Globus pallidus (tissue), 1 donor: ENCODE measurements at places on chromosomes 3 and 15.

GRCh38 chr15:63457379-63457778 lies 47.0 kb upstream of the USP3 start:
- no peak for DNase-seq

DNA sequence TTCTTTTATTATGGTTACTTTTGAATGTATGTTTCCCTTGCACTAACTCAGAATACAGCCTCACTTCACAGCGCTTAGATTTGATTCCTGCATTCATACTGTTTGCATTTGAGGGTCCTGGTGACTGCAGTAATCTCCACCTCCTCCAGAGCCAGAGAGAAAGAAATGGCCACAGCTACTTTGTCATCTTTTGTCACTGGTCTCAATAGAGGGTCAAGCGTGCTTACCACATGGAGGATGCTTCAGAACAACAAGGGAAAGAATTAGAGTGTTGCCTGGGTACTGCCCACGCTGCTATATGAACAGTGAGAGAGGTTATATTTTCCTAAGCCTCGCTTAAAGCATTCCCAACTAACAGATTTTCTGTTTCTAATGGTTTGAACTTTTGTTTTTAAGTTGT lies 190.1 kb downstream of the TP63 start:
- no peak for DNase-seq

- DNase-seq: no peak
Observed at GRCh38 chr3:123629747-123630047, 44.8 kb upstream of the HACD2 start.

DNA sequence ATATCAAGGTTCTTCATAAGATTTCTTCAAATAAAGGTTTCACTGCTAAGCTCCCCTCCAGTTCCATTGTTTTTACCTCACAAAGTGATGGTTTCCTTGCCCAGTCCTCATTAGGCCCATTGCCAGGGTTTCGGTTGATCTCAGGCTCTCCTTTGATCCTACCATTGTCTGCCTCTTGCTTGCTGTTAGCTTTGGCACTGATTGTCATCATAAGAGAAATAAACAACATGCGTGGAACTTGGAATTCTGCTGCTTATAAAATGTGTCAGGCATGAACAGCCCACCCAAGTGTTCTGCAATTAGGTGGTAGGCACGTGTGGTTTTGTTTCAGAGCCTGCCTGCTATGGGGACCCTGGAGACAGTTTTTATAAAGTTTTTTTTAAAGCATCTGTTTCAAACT lies 107.6 kb upstream of the BFSP2 start:
- DNase-seq: no peak

- no peak for DNase-seq
Observed at GRCh38 chr3:88220126-88220525, 70.4 kb downstream of the C3orf38 start.

DNA sequence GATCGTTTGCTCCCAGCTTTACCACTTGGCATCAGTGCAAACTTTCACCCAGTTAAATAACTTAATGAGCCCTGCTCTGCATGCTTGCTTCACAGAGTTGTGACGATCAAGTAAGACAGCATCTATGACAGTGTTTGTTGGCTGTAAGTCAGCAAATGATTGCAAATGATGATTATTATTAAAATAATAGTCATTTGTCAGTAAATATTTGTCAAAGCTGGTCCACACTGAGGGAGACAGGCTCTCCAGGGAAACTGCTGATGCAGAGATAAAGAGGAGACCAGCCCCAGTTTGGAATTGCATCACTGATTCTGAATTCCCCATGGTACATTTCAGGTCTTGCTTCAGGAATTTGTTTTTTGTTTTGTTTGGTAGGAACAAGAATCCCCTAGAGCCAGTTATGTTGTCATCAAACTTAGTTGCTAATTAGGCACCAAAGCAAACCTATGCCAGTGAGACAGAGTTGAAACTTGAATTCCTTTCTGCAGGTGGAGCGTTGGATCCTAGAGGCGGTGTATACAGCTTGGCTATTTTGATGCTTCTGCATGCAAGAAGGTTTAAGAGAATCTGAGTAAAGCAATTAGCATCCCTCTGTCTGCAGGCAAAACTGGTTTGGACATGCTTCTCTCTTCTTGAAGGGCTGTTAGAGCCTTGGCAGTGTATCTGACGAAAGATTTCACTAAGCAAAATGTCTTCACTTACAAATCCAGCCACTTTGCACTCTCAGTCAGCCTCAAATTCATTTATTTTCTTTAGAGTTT lies 338.6 kb upstream of the TPRG1 start:
- no peak for DNase-seq

DNA sequence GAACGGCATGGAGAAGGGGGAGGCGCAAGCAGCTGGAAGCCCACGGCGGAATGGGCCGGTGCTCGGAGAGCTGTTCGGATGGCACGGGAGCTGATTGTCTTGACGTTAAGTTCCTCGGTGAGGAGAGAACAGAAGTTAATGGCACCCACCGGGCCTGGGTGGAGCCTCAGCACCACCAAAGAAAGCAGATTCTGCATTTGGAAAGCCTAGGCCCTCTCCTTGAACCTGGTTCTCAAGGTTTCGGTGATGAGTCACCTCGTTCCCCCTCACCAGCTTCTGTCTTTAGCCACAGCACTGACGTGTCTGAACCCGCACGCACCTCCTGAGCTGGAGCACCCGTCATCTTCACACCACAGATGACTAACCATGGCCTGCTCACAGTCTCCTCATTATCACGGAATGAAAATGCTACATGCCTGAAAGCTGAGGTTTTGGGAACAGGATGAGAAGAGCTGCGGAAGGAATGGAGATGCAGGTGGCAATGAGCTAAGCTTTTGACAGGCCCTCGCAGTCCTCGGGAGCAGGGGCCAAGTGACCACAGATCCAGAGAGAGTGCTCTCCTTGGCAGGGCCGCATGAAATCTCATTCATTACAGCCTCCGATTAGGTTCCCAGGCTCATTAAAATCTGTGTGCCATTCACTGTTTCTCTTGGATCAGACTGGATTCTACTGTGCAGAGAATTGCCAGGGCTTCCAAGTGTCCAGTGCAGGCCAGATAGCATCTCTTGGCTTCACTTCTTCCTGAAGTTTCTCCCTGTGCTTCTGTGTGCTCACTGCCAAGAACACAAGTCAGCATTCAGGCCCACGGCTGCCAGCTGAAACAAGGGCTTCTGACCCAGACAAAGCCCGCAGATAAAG lies 96.3 kb upstream of the DLG1 start:
- DNase-seq: peak; percentile 43

- DNase-seq: no peak
Observed at GRCh38 chr3:161266731-161267150, 45.6 kb downstream of the NMD3 start.

DNA sequence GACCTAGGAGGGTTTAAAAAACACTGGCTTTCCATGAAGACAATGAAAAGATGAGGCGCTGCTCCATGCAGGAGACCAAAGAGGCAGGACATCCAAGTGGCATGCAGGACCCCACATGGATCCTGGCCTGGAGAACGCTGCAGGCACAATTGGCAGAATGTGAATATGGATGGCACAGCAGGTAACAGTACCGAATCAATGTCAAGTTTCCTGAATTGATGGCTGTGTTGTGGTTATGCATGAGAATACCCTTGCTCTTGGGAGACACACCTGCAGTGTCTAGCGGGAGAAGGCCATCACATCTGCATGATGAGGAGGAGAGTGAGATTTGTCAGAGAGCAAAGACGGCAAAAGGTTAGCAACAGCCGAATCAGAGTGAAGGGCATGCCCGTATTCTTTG lies 74.3 kb upstream of the SEC13 start:
- DNase-seq: no peak

- no peak for DNase-seq
Observed at GRCh38 chr3:6089780-6090179, 771.1 kb upstream of the GRM7 start.

DNA sequence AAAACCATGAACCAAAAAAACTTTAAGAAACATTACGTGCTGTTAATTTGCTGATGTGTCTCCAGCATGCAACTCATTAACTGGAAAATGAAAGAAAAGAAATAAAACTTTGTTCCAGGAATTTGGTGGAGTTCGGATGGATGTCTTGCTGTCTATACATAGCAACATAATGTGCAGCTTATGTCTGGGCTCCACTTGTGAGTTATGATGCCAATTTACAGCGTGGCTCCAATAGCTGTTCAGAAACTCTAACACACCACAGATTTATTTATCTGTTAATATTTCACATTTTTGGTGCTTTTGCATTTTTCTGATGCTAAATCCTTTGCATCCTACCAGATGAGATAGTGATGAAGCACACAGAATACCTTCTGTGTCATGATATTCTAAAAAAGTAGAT lies 45.1 kb downstream of the MAP4 start:
- no peak for DNase-seq

- DNase-seq: no peak
Observed at GRCh38 chr3:196629228-196629627, 10.3 kb upstream of the NRROS start.

- DNase-seq: no peak
Observed at GRCh38 chr3:54882129-54882833, 45.6 kb downstream of the LRTM1 start.

DNA sequence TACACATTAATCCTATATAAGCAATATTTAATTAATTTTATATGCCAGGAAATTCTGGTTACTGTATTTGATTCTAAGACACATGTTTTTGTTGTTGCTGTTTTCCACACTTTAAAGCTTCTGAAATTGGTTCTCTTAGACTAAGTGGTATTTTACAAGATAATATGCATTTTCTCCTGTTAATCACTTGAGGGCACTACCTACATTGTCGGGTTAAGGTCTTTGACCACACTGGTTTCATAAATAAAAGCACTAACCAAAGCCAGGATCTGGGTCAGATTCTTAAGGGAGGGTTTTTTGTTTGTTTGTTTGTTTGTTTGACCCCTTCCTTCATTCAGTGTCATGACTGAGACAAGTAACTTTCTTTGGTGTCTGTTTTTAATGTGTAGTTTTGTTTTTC lies 590.2 kb downstream of the RBMS3 start:
- no peak for DNase-seq

DNA sequence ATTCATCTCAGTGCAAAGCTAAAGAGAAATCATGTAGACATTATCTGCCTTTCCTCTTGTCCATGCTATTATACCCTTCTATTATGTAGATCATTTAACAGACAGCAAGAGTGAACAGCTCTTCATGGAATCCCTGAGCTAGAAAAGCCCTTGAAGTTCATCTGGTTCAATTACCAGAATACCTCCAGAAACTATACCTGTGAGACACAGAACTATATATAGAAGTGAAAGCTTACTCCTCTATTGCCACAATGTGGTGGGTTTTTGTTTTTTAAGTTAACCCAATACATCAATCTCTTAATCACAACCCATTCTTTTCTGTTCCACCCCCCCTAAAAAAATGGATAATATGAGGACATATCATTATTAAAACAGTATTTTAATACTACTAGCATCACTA lies 347.7 kb downstream of the PLCL2 start:
- no peak for DNase-seq

DNA sequence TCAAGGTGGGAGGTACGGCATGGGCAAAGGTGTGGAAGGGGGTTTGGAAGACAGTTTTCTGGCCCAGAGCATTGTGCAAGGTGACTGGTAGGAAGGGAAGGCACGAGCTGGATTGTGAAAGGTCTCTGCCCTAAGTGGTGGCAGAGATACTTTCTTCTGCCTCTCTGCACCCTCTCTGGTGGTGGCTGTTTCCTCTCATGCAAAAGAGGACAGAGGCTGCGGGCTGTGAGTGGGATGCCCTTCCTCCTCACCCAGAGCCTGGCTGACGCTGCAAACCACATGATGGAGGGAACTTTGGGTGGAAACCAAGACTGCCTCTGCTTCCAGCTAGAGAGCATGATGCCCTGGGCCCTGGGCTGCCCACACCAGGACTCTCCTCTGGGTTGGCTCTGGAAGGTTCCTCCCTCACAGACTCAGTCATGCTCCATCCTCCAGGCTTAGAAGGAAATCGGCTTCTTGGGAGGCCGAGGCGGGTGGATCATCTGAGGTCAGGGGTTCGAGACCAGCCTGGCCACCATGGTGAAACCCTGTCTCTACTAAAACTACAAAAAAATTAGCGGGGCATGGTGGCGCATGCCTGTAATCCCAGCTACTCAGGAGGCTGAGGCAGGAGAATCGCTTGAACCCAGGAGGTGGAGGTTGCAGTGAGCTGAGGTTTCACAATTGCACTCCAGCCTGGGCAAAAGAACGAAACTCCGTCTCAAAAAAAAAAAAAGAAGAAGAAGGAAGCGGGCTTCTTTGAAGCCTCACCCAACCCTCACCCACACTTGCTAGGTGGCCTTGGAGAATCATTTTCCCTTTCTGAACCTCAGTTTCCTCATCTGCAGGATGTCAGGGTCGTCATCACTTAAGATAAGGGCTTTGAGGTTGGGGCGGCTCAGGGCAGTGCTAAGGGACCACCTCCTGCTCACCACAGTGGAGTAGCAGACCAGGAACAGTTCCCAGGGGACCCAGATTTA lies 8.3 kb downstream of the PSTPIP1 start:
- peak; percentile 61 for DNase-seq

DNA sequence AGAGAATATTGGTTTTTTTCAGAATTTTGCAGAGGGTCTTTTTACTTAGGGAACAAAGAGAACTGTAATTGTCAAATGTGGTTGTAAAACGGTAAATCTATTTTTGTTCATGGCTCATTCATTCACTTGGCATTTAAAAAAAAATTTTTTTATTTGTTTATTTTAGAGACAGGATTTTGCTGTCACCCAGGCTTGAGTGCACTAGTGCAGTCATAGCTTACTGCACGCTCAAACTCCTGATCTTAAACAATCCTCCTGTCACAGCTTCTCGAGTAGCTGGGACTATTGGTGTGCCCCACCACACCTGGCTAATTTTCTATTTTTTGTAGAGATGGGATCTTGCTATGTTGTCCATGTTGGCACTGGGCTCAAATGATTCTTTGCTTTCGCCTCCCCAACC lies 301.8 kb downstream of the LPP start:
- DNase-seq: no peak

- no peak for DNase-seq
Observed at GRCh38 chr15:72340366-72340765, 20.4 kb upstream of the CELF6 start.

DNA sequence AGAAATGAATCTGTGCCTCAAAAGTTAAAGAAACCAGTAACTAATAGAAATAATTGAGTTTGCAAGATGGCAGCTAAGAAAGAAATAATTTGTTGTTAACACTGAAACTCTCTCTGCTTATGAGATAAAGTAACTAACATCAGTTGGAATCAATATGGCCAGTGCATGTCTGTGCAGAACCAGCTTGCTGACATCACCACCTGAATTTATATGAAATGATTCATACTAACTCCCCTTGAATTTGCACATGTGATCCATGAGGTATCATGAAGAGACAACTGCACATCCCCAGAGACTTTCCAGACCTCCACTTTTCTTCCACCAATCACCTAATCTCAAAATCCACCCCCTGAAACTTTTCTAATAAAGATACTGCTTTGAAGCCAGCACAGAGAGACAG lies 10.3 kb upstream of the SLC25A38 start:
- DNase-seq: no peak

GRCh38 chr3:161393803-161394202 lies 22.5 kb upstream of the SPTSSB start:
- no peak for DNase-seq

- peak; percentile 59 for DNase-seq
Observed at GRCh38 chr3:48215876-48216275, 7.4 kb upstream of the CAMP start.

- DNase-seq: no peak
Observed at GRCh38 chr15:58921267-58921790, 12.2 kb downstream of the SLTM start.

GRCh38 chr3:101780661-101781060 lies 1.6 kb downstream of the NXPE3 start:
- DNase-seq: peak; percentile 78
